ELF-1 (cell line): ENCODE measurements at places on chromosomes 3 and 15.

DNA sequence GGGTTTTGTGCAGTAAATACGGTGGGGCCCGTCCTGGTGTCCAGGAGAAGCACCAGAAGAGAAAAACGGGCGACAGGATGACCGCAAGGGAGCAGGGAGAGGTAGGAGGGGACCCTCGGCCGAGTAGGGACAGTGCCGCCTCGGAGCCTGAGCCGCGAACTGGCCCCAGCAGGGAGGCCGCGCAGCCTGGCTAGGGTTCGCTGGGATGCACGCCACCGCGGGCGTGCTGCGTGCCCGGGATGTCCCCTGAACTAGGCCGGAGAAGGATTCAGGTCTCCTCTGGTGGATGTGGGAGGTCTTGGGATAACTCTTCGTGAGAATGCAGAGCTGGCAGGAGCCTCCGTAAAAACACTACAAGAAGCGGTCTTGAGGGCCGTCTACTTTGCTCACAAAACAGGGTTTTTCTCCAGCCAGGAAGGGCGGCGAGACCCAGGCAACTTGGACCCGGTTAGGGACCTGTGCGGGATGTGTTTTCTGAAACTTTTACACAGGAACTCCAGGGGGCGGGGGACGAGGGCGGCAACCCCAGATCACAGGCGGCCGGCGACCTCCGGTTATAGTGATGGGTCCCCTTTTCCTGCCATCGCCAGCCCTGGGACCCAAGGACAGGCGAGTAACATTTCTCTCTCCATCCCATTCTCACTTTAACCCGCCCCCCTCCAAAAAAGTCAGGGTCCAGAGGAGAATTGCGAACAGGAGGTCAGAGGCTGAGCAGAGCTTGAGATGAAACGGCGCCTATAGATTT, 35.5 kb downstream of the NR2F2 start:
- DNase-seq, result peak; percentile 51

GRCh38 chr3:117793622-117794265, 1084.2 kb downstream of the TUSC7 start:
- no peak for DNase-seq

DNA sequence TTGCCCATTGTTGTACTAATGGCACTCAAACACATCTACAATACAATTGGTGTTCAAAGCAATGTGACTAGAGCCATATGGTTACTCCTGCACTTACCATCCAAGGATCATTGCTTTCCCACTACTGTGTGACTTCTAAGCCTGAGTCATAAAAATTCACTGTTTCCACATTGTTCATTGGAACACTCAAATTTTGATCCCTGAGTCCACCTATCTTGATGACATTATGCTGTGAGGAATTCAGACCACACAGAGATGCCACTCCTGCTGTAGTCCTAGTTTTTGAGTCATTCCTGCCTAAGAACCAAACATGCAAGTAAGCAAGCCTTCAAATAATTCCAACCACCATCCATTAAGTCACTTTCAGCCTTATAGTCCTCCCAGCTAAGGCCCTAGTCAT, 176.2 kb downstream of the EFHB start:
- DNase-seq, result no peak

DNA sequence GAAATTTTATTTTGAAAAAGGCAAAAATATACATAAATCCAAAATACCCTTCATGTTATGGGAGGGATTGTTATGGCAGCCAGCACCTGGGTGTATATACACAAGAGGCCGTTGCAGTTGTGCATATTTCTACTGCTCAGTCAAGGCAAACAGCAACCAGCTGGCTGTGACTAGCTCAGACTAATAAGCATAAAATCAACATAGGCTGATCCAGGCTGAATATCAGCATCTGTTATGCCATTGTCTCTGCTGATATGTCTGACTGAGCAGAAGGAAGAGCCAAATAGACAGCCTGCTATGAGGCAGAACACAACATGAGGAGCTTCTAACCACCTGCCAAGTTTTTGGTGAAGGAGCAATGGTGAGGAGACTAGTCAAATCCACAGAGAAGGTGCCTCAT, 457.5 kb upstream of the ALCAM start:
- DNase-seq, result no peak

DNA sequence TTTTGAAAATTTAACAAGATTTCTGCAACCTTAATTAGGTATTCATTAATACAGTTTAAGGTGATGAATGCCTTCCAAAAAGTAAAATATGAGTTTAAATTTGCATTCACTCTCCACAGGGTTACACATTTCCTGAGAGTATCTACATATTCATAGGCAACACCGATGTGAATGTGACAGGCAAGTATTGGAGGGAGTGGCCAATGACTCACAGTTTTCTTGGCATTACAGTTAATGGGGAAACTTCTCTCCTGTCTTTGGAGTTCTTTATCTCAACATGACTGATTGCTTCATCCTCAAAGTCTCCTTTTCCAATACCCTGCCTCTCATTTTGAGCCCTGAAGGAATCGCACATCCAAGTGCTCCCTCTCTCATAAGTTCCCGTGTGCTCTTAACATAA, 181.9 kb upstream of the CHL1 start:
- DNase-seq, result no peak

GRCh38 chr15:70566989-70567388, 196.4 kb downstream of the UACA start:
- no peak for DNase-seq

GRCh38 chr15:52527911-52528563, 643 bp downstream of the MYO5A start:
- no peak for DNase-seq

- DNase-seq, result no peak
These were observed 81.9 kb downstream of the MECOM start for GRCh38 chr3:169581633-169582032.

DNA sequence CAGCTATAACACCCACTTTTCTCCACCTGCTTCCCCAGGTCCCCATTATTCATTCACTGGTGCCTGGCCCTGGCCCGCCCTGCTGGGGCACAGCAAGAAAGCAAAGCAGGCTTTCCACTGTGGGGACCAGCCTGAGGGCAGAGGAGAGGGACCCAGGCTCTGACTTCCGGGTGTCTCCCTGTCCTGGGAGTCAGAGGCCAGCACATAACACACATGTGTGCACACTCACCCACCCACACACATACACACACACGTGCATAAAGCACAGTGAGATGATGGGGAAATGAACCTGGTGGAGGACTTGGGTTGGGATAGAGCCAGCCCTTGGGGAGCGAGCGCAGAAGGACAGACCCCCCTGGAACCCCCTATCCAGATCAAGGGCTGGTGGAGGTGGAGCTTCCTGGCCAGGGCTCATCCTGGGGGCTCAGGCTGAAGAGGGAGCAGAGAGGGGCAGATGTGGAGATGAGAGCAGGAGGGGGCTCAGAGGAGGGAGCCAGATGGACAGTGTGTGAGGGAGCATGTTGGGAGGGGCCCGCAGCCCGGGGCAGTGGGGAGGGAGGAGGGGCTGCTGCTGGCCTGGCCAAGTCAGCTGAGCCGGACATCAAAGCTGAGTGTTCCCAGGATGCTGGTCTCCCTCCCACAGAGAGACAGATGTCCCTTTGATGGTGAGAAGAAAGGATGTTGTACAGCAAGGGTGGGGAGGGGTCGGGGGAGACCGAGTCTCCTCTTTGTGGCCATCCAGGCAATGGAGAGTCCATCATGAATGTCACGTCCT, 78.2 kb downstream of the LINGO1 start:
- no peak for DNase-seq

- DNase-seq, result peak; percentile 68
These were observed 32.4 kb downstream of the GJD2 start for GRCh38 chr15:34722439-34722836.

- DNase-seq, result no peak
These were observed 377.1 kb upstream of the GOLIM4 start for GRCh38 chr3:168472783-168473182.

DNA sequence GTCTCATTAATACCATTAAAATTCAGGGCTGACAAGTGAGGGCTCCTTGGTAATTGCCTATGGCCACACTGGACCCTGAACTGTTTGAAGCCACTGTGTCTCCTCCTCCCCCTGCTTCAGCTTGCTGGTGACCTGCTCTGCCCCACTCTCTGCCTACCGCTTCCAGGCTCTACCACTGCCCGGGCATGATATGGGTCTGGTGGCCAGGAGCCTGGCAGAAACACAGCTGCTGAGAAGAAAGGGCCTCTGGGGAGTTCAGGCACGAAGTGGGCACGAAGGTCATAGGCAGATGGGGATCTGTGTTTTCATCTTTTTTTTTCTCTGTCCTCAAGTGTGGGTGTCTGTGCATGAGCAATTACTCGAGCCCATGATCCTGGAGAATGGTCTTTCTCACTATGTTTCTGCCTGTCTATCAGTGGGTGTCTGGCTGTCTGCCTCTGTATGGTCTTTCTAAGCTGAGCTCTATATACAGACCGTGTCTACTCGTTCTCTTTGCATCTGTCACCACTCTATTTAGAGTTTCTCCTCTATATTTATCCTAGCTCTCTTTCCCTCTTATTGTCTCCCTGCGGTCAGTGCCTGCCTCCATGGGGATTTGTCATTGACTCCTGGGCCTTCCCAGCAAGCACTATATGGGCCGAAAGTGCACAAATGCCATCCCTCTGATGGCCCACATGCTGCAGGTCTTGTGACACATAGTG, 42.1 kb upstream of the EPHB1 start:
- DNase-seq, result no peak

GRCh38 chr3:127625821-127626220, 3.2 kb upstream of the PODXL2 start:
- no peak for DNase-seq

DNA sequence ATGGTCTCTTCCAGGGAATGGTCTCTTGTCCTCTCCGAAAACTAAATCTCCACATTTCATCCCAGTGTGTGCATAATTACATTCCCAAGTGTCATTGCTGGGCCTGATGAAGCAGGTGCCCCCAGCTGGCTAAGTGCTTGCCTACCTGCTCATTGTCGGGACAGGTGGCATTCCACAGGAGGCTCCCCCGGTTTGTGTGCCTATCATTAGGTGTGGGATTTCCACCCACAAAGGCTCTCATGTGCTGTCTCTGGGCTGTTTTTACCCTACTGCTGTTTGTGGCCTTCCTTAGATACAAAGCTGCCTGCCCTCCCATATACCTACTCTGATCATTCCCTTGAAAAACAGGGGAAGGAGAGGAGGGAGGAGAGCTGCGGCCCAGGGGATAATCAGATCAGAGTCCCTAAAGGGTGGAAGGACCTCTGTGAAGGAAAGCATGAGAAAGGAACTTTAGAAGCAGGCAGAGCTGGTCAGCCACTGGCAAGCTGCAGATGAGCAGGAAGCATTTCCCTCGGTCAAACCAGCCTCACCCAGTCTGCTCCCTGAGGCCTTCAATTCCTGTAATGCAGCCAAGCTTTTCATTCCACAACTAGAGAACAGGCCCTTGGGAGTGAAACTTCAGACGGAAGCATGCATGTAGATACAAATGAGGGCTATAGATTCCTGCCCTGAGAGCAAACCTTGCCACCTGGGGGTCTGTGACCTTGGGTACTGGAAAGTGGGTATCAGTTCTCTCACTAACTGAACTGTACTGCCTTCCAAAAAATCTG, 60.7 kb upstream of the HEG1 start:
- DNase-seq, result peak; percentile 70

DNA sequence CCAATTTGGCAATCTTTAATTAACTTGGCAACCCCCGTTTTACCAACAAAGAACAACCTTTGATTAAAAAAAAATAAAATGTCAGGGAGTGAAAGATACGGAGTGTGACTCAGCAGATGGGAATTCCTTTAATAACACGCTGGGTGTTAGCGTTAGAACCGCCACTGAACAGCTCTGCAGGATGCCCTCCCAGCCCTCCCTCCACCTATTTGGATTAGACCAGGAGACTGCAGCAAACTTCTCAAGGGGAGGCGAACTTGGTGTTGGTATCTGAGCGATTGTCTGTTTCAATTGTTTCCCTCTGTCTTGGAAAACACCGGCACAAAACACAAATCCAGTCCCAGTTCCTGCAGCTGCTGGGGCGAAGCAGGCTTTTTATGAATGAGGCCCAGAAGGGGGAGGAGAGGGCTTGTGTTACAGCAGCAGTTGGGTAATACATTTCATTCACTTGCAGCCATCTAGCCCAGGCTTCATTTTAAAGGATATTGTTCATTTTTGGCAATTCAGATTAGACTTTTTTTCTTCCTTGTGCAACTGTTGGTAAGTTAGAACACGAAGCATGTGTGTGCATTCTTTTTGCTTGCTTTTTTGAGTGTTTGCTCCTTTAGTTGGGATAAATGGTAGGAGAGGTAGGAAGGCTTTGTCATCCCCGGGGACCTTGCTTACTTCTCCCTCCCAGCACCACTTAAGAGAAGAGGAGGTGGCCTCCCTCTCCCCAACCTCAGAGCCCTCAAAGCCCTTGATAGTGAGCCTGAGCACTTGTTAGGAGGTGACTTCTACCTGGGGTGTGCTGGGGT, 152.3 kb downstream of the IGF1R start:
- peak; percentile 83 for DNase-seq

GRCh38 chr15:67501177-67501835, 19.6 kb upstream of the C15orf61 start:
- DNase-seq, result no peak

- DNase-seq, result no peak
These were observed 188.1 kb downstream of the FOXP1 start for GRCh38 chr3:71395470-71395869.

GRCh38 chr15:70602834-70603560, 160.4 kb downstream of the UACA start:
- no peak for DNase-seq

DNA sequence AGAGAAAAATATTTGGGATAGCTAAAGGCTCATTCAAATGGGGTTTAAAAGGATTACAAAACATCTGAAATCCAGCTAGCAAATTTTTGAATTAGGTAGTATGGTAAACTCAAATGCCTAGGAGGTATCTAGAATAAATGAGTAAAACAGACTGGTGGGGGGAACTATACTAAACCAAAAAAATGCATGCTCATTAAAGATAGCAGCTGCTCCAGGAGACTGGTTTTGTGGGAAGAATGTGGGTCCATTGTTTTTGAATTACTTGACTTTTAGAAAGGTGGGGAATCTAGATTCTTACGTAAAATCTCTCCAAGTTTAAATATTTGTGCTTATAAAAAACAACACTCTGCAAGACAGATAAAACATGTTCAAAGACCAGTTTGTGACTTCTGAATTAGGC, 73.8 kb downstream of the LEKR1 start:
- no peak for DNase-seq

GRCh38 chr15:52103217-52104207, 9.1 kb downstream of the BCL2L10 start:
- DNase-seq, result no peak

DNA sequence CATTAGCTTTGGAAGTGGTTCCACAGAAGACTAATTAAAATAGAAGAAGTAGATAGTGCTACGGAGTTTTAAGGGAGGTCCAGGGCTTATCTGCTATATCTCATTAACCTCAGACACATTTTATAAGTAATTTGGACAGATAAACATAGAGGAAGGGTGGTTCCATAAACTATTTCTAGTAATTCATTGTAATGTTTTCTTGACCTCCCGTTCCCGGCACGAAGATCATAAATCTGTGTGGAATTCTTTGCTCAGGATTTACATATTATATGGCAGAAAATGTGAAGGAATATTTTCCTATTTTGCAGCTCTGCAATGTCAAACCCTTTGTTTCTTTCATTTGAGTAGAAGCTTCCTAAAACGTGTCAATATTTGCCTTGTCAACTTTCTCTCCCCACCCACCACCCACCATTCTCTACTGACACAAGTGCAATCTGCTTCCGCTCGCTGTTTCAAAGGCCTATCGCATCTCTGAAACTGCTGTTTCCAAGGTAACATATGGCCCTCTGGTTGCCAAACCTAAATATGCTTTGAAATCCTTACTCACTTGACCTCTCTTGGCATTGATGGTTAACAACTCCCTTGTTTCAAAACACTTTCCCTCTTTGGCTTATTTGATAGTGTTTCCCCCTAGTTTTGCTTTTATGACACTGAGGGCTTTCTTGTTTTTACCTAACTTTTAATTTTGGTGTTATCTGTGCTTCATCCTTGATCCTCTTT, 21.4 kb upstream of the PLSCR5 start:
- DNase-seq, result no peak

- no peak for DNase-seq
These were observed 28.7 kb upstream of the BFSP2 start for GRCh38 chr3:133371181-133371580.
